ENCODE measurements at places on chromosomes 12 and 14.
A peak's percentile ranks its signal among the peaks of the same experiment; 100 is the strongest.

DNA sequence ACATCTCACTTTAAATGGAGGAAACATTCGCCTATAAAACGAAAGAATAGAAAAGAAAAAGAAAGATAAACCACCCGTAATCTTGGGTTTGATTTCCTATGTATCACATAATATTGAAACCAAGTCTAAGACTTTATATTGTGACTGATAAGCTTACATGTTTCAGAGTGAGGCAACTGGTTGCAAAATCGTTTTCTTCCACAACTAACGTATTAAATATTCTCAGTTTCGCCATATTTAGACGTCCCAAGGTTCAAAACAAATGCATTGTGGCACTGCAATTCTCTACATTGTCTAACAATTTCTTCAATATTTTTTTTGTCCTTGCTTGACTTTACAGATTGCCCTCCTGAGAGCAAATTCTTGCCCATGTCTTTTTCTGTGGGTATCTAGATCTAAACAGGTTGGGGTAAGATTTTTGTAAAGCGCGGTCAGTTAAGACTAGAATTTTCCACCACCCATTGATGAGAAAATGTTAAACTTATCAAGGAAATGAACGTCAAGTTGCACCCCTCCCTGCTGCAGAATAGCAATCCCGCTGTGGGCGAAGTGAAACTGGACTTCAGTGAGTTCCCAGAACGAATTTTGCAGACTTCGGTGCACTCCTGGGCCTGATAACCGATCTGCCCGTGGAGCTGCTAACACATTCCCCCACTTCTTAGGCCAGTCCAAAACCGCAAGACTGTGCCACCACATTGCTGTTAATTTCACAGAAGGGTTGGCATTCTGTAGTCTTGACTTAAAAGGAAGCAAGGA is 2.7 kb downstream of the TBX3 start:
- DNase-seq = no peak

GRCh38 chr14:97458661-97459579 is 661.7 kb downstream of the VRK1 start:
- peak; percentile 66 for DNase-seq

DNA sequence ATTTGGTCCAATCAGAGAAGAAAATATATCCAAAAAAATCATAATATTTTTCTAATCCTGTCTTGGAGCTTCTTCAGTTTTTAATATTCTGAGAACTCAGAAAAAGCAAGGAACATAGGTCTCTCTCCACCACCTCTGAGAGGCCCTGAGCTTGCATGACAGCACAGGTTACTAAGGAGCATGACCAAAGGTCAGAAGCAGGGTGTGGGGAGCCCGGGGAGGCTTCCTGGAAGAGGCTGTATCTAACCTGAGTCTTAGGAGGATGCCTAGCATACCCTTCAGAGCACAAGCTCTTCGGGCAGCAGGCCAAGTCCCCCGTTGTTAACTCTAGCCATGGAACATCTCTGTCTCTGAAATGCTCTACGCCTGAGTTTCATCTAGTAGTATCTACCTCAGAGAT is 15.7 kb upstream of the STON2 start:
- DNase-seq = no peak

DNA sequence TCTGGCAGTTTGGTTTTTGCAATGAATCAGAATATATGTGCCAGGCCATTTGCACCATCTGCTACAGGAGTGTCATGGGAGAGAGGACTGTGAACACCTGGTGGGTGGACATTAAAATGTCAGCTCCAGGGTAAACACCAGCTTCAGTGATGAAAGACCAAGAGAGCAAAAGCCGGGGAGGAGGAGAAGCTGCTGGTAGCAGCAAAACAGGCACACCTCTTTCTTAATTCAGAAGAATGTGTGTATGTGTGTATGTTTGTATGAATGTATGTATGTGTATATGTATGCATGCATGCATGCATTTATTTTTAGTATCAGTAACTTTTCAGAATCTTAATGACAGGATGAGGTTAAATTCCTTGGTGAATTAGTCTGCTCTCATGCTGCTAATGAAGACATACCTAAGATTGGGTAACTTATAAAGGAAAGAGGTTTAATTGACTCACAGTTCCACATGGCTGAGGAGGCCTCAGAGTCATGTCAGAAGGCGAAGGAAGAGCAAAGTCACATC is 357.4 kb upstream of the PRICKLE1 start:
- no peak for DNase-seq

GRCh38 chr12:80498059-80498728 is 54.2 kb downstream of the PTPRQ start:
- DNase-seq = no peak

- DNase-seq = no peak
Observed at GRCh38 chr12:11829764-11830194, 180.3 kb downstream of the ETV6 start.

DNA sequence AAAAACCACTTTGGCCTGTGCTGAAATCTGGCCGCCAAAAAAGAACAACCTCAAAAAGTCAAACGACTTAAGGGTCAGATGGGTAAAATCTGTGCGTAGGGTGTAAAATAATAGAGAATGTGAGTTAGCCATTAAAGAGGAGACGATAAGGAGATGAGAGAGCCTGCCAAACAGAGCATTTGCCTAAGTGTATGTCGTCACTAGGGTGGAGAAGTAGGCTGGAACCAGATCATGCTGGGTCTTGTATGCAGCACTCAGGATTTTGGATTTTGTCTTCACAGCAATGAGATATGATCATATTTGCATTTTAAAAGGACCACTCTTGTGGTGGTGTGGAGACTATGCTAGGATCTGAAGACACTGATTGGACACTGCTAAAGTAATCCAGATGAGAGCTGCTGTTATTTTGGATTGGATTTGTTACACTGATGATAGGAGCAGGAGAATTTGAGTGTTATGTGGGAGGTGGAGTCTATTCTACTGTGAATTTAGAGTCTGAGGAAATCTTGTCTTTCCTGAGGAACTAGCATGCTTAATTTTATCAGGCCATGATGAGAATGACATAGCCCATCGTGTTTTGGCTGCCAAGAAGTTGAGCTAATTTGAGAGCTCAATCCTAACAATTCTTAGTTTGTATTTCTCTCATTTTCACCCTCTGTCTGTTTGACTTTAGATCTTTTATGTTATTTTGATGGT is 24.8 kb upstream of the DBX2 start:
- no peak for DNase-seq

GRCh38 chr14:21039585-21040369 is 2.4 kb upstream of the RNASE7 start:
- DNase-seq = no peak

DNA sequence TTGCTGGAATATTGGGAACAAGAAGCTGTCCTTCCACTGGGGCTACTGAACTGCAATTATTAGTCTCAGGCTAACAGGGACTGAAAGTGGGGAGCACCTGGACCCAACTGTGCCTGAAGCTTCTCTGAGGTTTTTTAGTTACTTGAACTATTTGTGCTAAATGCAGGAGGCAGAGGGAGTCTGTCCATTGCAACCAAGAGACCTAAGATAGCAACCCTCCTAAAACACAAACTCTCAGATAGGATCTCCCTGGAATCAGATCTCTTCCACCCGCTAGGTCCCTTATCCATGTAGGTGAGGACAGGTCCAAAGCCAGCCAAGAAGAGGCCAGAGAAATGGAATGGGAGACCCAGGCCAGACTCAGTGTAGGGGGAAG is 58.1 kb downstream of the NCOR2 start:
- no peak for DNase-seq

- DNase-seq = no peak
Observed at GRCh38 chr12:107891967-107892366, 117.5 kb downstream of the ASCL4 start.

DNA sequence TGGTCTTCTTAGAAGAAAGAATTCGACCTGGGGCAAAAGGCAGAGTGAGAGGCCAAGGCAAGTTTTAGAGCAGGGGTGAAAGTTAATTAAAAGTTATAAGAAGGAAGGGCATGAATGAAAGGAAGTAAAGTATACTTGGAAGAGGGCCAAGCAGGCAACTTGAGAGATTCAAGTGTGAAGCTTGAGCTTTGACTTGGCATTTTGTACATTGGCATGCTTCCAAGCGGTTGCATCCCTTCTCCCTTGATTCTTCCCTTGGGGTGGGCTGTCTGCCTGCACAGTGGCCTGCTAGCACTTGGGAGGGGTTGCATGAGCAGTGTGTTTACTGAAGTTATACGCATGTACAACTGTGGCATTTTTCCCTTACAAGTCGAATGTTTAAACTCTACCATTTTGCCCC is 74.8 kb upstream of the MGAT4C start:
- no peak for DNase-seq

- no peak for DNase-seq
Observed at GRCh38 chr12:93245543-93245942, 132.2 kb upstream of the NUDT4 start.

DNA sequence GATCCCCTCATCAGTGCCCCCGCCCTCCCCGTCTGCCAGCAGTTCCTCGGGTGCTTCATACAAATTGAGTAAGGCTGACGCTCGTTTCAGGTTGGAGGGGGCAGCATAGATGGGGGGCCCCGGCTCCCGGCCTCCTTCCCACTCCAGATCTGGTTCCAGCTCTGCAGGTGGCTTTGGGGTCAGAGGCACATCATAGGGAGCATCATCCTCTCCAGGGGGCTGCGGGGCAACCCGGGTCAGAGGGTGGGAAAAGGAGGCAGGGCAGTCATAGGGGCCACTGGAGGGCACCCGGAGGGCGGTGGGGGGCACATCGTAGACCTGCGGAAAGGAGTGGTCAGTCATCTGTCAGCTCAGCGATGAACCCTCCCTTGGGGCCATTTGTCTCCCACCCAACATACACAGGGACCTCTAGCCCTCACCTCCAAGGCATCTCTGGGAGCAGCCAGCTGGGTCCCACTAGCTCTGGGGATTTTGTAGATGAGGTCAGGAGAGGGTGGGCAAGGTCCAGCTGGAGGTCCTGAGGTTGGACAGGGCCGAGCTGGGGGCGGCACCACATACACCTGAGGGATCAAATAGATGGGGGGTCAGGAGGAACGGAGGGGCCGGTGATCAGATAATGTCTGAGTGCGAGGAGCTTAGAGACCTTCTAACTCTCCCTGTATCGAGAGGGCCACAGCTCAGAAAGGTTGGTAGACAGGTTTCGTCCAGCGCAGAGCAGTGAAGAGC is 5.1 kb downstream of the EFS start:
- DNase-seq = no peak

DNA sequence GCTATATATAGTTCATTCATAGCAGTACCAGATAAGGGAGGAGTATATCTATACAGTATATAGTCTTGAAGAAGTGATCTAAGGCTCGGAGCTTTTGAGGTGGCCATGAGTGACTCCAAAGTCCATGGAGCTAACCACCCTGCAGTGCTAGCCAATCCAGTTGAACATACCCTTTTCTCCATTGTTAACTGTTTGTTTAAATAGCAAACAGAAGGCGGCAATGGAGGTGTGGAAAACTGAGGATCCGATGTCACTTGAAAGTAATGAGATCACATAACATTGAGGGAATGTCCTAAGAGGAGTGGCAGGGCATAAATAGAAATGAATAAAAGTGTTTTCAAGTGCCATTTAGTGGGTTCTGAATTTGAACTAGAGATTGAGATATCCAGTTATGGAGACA is 12.4 kb upstream of the SNAPC1 start:
- DNase-seq = no peak

GRCh38 chr14:36791402-36791801 is 129.7 kb downstream of the PAX9 start:
- no peak for DNase-seq

GRCh38 chr14:71856199-71856919 is 75.9 kb upstream of the RGS6 start:
- DNase-seq = no peak
